ENCODE measurements at places on chromosomes 1 and 21. TPM values are rescaled to one million over a fixed set of nuclear protein-coding genes. Genes with fewer than 3 reads are reported as not detected.

The GPR153 gene
- 8.2 TPM for total RNA-seq

The PKNOX1 gene
- 10.5 TPM for total RNA-seq

The PPIAL4G gene
- not detected for total RNA-seq

The FYB2 gene
- total RNA-seq, result not detected

The LCE4A gene
- not detected for total RNA-seq

The FAM72A gene
- total RNA-seq, result 3.7 TPM

The C1orf74 gene
- total RNA-seq, result 3.0 TPM

GRCh38 chr1:156433602-156434001 is 64.6 kb downstream of the RHBG start:
- H3K27ac ChIP-seq, result no peak overlapping the region
- no peak overlapping the region for H3K4me3 ChIP-seq
- peaks cover 72% of the 10 kb centered on the region for H3K27me3 ChIP-seq
- peaks cover 27% of the 10 kb centered on the region for H3K4me1 ChIP-seq

DNA sequence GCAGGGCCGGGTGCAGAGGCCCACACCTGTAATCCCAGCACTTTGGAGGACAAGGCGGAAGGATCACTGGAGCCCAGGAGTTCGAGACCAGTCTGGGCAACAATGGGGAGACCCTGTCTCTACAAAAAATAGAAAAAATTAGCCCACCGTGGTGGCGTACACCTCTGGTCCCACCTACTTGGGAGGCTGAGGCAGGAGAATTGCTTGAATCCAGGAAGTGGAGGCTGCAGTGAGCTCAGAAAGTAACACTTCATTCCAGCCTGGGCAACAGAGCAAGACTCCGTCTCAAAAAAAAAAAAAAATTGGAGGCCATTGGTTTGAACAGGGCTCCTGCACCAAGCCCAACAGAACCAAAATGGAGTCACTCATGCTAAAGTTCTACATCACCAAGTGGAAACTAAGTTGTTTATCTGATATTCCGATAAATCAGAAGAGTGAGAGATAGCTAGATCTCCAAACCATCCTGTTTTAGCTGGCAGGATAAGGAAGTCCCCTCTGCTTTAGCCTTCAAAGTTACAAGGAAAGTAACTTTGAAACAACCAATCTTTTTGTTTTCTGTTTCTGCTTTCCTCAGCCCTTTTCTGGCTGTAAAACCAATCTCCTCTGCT is 766 bp upstream of the LSM10 start:
- no peak overlapping the region for H3K4me3 ChIP-seq
- H3K27me3 ChIP-seq, result no peaks in the 10 kb centered on the region
- H3K36me3 ChIP-seq, result peaks cover 5% of the 10 kb centered on the region
- peak overlapping the region; percentile 94 for H3K27ac ChIP-seq
- DNase-seq, result no peak

- no peaks in the 10 kb centered on the region for H3K27me3 ChIP-seq
- DNase-seq, result no peak
Observed at GRCh38 chr1:61143821-61144424, 61.6 kb downstream of the NFIA start.

- no peak for DNase-seq
- no peak overlapping the region for H3K4me3 ChIP-seq
- H3K36me3 ChIP-seq, result no peaks in the 10 kb centered on the region
- H3K27me3 ChIP-seq, result no peaks in the 10 kb centered on the region
Observed at GRCh38 chr1:234691567-234691966, 81.6 kb upstream of the IRF2BP2 start.

DNA sequence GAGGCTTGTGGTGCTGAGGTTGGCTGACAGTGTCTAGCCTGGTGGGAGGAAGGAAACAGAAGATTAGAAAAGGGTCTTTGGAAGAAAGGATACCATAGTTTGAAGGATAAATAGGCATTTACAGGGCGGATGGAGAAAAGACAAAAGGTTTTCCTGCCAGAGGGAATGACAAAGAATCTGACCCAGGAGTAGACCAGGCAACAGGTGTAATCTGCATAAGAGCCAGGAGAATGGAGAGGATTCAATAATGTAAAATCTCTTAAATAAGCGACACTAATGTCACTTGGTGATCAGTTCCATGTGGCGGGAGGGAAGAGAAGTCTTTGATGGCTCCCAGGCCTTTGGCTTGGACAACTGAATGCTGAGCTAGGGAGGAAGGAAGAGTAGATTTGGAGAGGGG is 9.4 kb downstream of the MECR start:
- H3K4me1 ChIP-seq, result no peaks in the 10 kb centered on the region
- DNase-seq, result no peak
- no peak overlapping the region for H3K4me3 ChIP-seq
- peaks cover 86% of the 10 kb centered on the region for H3K36me3 ChIP-seq
- no peak overlapping the region for H3K27ac ChIP-seq

DNA sequence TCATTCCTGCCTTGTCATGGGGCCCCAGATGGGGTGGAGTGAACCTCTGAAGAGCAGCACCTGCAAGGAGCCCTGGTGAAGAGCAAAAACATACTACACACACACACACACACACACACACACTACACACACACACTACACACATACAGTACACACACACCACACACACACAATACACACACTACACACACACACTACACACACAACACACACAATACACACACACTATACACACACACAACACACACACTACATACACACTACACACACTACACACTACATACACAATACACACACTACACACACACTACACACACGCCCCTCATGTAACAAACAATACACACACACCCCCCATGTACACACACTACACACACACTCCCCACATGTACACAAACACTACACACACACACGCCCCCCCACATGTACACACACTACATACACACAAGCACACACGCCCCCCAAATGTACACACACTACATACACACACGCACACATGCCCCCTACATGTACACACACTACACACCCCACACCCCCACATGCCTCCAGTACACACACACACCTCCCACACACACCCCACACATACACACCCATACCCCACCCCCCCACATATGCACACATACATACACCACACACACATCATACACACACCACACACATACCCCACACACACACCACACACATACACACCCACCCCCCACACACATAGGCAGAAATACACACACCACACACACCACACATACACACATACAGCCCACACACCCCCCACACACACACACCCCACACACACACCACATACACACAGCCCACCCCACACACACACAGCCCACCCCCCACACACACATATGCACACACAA is 9.3 kb downstream of the SLC2A5 start:
- no peaks in the 10 kb centered on the region for H3K36me3 ChIP-seq
- no peak for DNase-seq
- no peak overlapping the region for H3K4me3 ChIP-seq

GRCh38 chr1:169047074-169047473 is 59.4 kb upstream of the ATP1B1 start:
- H3K36me3 ChIP-seq, result no peaks in the 10 kb centered on the region
- H3K27ac ChIP-seq, result no peak overlapping the region
- DNase-seq, result no peak

DNA sequence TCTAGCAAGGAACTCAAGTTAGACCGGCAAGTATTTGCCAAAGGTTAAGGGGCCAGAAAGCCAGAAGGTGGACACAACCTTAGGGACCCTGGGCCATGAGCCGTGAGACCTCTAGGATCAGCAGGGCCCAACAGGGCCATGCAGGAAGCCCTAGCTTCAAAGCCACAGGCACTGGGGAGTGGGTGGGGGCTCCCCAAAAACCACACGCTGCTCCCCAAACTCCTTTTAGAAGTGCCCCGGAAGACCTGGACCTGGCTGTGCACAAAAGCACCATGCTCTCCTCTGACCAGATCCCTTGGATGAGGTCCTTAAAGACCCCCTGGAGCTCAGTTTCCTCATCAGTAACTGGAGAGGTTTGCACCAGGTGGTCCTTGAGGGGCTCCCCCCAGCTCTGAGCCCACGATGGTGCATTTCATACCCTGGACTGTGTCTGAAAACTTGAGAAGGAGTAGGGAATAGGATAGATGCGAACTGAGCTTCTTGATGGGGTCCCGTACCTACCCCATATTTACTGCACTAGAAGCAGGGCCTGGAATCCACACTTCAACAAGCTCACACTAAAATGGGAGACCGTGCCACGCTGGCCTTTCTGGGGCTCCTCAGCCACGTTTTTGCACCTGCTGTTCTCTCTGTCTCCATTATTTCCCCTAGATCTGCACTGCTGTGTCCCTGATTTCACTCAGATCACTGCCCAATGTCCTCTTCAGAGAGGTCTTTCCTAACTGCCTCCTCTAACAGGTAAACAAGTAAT is 40.6 kb upstream of the LBR start:
- peak overlapping the region; percentile 92 for H3K27ac ChIP-seq
- H3K27me3 ChIP-seq, result no peaks in the 10 kb centered on the region
- H3K4me3 ChIP-seq, result peak overlapping the region; percentile 60
- peaks cover 5% of the 10 kb centered on the region for H3K4me1 ChIP-seq
- no peak for DNase-seq
- no peaks in the 10 kb centered on the region for H3K36me3 ChIP-seq

GRCh38 chr1:107691540-107691939 is 273.4 kb downstream of the VAV3 start:
- H3K27ac ChIP-seq, result peak overlapping the region; percentile 81
- peaks cover 24% of the 10 kb centered on the region for H3K4me1 ChIP-seq
- no peaks in the 10 kb centered on the region for H3K27me3 ChIP-seq
- DNase-seq, result no peak

- no peak overlapping the region for H3K27ac ChIP-seq
- no peak for DNase-seq
- no peaks in the 10 kb centered on the region for H3K27me3 ChIP-seq
- no peaks in the 10 kb centered on the region for H3K36me3 ChIP-seq
- no peak overlapping the region for H3K4me3 ChIP-seq
- no peaks in the 10 kb centered on the region for H3K4me1 ChIP-seq
Observed at GRCh38 chr1:56025942-56026341, 553.4 kb downstream of the PLPP3 start.

DNA sequence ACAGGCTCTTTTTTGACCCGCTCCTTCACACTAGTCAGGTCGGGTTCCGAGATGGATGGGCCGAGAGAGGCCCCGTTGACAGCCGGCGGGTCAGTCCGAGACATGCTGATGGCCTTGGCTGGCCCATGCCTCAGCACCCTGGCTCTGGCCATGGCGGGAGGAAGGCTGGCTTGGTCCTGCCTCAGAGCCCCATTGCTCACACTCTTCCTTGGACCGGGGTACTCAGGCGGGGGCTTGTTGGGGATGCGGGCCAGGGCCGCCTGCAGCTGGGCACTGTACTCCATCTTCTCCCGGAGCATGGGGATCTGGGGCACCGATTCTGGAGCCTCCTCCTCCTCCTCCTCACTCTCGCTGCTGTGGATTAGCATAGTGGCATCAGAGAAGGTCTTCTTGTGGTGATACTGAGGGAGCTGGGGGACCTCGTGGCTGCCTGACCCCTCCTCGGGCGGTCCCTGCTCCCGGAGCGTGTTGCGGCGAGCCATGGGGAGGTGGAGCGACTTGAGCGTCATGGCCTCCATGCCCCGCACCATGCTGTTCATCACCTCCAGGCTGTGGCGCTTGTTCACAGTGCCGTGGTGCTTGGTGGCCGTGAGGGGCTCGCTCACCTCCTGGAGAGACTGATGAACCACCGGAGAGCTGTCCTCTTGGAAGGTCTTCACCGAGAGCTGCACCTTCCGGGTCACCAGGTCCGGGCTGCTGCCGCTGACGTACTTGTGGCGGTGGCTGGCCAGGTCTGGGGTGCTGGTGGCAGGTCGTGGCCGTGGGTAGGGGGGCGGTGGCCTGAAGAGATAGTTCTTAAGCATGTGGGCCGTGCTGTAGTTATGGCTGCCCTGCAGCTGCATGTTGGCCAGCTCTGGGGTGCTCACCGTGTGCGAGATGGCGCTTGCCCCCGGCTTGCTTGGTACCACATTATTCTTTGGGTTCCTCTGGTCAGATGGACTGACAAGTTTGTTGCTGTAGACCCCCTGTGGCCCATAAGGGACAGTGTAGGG is 102.7 kb downstream of the SMYD2 start:
- H3K4me3 ChIP-seq, result no peak overlapping the region
- DNase-seq, result no peak
- no peak overlapping the region for H3K27ac ChIP-seq
- H3K27me3 ChIP-seq, result no peaks in the 10 kb centered on the region
- no peaks in the 10 kb centered on the region for H3K4me1 ChIP-seq
- peaks cover 16% of the 10 kb centered on the region for H3K36me3 ChIP-seq

DNA sequence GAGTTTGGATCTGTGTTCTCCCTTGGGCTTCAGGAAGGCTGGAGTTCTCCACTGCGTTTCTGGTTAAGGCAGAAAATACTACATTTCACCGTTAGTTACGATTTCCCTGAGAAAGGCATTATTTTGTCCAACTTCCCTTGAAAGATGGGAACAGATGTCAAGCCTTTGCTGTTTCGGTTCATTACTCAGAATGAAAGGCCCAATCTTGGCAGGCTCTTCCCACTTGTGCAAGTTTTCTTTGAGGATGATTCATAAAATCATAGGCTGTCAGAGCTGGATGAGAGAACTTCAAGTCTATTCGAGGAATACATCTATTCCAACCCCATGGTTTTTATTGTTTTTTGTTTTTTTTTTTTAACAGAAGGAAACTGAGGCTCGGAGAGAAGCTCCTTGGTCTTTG is 205.2 kb downstream of the GRIK3 start:
- no peak for DNase-seq
- H3K4me1 ChIP-seq, result no peaks in the 10 kb centered on the region
- no peak overlapping the region for H3K4me3 ChIP-seq
- no peak overlapping the region for H3K27ac ChIP-seq

DNA sequence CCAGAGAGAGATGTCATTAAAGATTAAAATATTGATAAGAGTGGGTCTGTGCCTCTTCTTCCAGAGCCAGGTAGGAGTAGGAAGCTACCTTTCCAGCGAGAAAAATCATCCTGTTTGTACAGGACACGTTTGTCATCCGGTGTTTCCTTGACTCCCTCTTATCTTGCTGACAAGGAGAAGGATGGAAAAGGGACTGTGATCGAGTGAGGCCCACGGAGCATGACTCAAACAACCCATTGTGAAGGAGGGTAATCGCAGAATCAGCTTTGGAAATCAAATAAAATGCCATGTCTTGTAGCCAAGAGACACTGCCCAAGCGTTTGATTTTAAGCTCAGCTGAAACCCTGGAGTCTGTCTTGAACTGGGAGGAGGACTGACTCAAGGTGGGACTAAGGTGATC is 97.7 kb downstream of the IGSF21 start:
- peaks cover 52% of the 10 kb centered on the region for H3K27me3 ChIP-seq
- no peak overlapping the region for H3K27ac ChIP-seq
- H3K4me3 ChIP-seq, result no peak overlapping the region
- no peaks in the 10 kb centered on the region for H3K4me1 ChIP-seq

DNA sequence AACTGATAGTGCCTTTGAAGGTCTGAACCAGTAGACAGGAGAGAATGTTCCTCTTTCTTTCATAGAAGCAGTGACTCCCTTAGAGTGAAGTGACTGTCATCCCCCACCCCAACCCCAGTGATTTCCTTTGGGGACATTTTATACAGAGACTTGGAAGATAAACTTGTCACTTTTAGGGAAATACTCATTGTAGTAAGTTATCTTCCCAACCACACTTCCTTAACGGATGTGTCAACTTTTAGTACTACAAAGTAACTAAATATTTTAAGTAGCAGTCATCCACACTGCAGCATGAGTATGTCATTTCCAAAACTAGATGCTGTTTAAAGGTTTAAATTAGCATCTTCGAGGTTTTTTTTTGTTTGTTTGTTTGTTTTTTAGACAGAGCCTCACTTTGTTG is 13.7 kb downstream of the LRRC8B start:
- no peaks in the 10 kb centered on the region for H3K27me3 ChIP-seq
- no peak overlapping the region for H3K4me3 ChIP-seq
- DNase-seq, result no peak

All from esophagus squamous epithelium (tissue), 5 donors.